ENCODE measurements at places on chromosomes 12 and 14.

DNA sequence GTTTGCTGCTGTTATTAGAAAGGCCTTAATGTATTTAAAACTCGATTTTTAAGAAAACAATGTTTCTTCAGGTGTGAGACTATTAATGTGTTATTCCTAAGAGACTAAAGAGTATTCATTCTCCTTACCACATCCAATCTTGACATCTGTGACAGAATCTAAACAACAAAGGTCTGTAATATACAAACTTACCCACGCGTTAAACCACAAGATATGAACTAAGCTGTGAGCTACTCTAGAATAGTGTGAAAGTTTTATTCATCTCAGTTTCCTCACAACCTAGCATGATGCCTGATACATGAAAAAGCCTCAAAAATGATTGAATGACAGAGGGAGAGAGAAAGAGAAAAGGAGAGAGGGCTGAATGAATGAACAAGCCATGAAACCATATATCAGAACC is 117.3 kb upstream of the COCH start:
- DNase-seq = no peak

DNA sequence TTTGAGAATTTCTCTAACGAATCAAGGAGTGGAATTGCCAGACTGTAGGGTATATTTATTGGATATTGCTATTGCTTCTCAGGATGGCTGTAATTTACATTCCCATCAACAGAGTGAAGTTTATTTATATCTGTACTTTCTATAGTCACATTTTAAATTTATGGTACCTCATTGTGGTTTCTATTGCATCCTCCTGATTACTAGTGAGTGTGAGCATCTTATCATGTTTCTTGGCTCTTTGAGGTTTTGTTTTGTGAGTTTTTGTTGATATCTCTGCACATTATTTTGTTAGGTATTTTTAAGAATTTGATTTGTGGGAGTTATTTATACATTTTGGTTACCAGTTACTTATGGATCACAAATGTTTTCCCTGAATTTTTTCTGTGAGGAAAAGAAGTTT is 13.9 kb downstream of the DNM1L start:
- DNase-seq = no peak

GRCh38 chr12:112597986-112598385 is 179.2 kb downstream of the PTPN11 start:
- DNase-seq = no peak

DNA sequence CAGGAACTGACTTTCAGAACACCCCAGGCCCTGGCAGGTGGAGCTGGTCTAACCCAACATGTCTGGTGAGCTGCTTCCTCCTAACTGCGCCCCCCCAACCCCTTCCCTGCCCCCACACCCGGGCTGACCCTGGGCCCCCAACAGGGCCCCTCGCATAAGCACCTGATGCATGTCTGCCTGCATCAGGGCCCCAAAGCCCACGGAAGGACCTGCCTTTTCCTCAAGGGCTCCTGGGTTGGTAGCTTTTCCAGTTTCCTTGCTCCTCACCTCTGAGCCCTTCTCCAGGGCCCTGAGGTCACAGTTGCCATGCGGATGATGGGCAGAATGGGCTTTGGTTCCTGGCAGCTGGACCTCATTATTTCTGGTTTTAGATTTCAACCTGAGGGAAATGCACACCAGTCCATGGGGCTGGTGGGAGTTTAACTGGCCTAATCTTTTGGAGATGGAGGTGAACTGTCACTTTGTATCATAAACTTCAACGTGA is 18.5 kb downstream of the TESC start:
- DNase-seq = no peak

- DNase-seq = peak; percentile 24
Measured at GRCh38 chr12:93638954-93639353, 38.2 kb upstream of the CRADD start.

DNA sequence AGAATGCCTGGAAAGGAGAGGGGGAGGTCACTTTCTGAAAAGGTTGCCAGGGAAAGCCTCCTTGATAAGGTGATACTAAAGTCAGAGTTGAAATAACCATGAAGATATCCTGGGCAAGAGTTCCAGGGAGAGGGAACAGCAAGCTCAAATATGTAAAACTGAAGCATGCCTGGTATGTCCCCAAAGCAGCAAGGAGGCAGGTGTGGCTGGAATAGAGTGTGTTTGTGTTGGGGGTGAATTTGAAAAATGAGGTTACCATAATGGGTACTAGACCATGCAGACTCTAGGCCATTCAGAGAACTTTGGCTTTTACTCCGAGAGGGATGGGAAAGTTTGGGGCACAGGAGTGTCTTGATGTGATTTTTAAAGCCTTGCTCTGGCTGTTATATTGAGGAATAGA is 66.7 kb upstream of the PTCSC3 start:
- DNase-seq = no peak

- no peak for DNase-seq
Measured at GRCh38 chr12:110824342-110824741, 22.4 kb upstream of the CCDC63 start.

GRCh38 chr12:33054371-33054770 is 157.8 kb upstream of the PKP2 start:
- DNase-seq = no peak

DNA sequence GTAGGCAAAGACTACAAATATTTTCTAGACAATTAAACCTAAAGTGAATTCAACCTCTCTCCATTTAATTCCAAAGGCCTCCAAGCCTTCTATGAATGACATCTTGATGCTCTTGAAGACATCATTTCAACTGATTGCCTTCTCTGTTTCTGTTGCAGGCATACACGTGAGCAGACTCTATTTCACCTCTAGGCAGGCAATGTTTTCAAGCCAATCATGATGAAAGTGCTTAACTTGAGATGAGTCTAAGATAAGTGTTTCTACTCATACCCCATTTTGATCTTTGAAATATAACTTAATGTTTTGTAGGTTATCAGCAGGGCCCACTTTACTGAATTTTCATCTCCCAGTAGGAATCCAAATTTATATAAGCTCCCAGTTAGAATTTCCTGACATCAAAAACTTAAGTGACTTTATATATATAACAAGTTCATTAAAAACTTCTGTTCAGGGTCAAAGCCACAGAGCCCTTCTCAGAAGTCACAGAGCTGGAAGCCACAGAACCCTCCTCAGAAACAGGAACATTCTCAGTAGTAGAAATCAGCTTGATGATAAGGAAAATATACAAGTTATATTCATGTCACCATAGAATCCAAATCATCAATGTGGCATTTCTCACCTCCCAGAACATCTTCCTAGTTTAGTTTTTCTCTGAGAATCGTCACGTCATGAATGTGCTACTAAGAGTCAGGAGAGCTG is 108.5 kb downstream of the PHLDA1 start:
- no peak for DNase-seq

GRCh38 chr14:69092840-69093422 is 60.0 kb downstream of the DCAF5 start:
- DNase-seq = no peak

DNA sequence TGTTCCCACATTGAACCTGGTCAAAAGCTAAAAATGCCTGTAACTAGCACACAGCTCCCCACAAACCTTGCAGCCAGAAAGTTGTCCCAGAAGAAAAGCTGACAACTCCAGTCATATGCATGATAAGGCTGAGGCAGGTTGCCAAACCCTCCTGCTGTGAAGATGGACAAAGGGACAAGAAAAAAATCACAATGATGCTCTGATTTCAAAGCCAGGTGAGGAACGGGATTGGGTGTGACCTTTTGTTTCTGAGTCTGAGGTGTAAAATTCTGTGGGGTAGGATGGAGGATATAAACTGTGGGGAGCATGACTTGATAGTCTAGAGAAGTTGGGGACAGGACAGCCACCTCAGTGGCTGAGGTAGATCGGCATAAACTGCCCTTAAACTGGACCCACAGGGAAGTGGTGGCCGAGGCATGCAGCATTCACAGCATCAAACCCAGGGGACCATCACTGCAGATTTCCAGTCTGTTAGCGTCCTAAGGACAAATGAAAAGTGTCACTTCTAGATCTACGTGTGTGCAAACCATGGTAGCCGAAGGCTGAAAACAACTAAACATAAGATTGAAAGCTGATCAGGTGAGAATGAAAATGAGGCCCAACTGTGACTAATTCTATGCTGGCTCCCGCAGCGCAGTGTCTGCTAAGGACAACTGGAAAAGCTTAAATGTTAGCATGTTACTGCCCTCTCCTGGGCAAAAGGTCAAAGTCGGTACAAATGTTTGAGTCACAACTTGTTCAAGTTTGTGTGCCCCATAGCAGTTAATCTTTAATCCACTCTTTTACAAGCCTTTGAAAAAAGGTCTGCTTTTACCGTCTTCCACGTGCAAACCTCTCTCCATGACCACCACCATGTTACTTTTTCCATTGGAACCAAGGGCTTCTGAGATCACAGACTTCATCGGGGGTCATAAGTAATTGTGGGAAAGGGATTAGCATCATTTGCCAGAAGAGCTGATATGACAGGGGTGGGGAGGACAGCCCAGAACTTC is 39.8 kb downstream of the GRIN2B start:
- peak; percentile 87 for DNase-seq

- DNase-seq = no peak
Measured at GRCh38 chr12:87280893-87281292, 748.3 kb downstream of the C12orf50 start.

DNA sequence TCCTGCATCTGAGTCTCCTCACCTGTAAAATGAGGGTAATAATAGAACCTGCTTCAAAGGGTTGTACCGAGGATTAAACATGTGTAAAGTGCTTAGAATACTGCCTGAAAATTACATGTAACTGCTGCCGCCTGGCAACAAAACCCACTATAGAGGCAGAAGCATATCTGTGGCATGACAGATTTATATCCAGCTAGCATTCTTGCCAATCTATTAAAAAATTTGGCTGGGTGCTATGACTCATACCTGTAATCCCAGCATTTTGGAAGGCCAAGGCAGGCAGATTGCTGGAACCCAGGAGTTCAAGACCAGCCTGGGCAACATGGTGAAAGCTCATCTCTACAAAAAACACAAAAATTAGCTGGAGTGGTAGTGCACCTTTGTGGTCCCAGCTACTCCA is 16.4 kb upstream of the KSR2 start:
- no peak for DNase-seq

DNA sequence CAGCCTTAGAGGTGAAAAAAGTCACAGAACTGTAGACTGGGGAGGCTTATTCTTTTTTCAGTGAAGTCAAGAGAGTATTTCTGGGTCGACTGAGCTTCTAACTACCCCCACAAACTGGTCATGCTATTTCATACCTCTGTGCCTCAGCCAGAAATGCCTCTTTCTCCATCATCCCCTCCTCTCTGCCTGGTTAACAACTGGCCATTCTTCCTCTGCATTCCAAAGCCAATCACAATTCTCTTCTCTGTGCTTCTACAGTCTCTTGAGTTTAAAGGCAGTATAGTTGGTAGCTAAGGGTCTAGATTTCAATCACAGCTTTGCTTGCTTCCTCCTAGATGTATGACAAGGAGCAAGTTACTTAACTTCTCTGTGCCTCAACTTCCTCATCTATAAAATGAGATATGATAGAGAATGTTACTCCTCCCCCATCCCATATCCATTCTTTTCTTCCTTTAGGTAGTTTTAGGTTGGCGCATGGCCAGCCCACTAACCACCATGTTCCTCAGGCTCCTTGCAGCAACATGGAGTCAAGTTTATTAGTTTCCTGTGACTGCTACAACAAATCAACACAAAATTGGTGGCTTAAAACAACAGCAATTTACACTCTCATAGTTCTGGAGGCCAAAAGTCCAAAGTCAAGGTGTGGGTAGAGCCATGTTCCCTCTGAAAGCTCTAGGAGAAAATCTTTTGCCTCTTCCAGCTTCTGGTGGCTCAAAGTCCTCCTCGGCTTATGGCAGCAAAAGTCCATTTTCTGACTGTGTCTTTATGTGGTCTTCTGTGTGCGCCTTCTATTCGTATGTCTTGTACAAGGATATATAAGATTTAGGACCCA is 62.5 kb downstream of the ITPR2 start:
- no peak for DNase-seq

DNA sequence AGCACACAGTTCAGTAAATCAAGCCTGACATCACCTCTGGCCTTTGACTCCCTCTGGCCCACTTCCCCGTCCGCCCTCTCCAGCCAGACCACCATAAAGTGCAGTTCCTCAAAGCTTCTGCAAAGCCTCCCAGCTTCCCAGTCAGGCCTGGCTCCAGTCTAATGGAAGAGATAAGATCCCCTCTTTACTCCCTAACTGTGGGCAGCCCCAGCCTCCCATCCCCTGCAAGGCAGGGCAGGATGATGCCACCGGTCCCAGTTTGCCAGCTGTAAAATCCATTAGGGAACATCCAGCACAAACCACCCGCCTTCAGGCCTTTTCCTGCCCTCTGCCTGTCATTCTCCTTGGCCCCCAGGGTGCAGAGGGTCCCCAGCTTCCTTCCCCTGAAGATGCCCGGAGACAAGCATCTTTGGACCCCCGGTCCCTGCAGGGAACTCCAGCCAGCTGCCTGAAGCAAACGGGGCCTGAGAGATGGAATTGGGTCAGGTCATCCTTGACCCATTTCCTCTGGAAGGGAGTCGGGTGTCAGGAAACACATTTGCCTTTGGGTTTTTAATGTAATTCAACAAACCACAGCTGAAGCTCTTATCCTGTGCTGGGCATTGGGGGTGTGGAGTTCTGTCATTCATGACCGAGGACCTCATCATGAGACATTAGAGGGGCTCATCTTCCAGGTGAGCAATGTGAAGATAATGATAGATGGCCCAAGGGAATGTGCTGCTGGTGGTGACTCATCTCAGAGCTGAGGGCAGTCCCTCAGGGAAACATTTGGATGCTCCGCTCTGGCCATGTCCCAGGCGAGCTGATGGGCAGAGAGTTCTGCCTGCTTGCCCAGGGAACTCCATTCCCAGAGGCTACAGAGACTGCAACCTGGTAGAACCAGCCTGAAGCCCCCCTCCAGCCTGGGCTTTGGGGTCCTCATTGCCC is 93.8 kb upstream of the CLMN start:
- DNase-seq = no peak

DNA sequence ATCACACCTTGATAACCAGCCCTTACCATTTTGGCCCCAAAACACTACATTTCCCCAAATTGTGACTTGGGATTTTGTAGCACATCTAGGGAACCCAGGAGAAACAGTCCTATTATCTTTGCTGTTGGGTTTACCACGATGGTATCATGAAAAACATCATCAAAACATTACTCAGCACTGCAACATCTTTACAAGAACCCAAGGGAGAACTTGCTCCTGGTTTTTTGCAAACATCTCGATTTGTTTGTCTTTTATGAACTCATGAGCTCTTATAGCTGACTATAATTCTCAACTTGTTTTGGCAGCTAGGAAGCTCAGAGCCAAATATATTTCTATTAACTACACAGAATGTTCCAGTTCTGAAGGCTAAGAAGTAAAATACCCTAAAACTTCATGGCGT is 65.7 kb downstream of the TBX5 start:
- DNase-seq = no peak

DNA sequence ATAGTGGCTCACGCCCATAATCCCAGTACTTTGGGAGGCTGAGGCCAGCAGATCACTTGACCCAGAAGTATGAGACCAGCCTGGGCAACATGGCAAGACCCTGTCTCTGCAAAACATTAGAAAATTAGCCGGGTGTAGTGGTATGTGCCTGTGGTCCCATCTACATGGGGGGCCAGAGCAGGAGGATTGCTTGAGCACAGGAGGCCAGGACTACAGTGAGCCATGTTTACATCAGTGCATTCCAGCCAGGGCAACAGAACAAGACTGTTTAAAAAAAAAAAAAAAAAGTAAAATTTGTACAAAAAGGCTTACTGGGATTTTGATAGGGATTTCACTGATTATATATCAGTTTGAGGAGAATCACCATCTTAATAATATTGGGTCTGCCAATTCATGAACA is 7.8 kb downstream of the HCFC2 start:
- DNase-seq = no peak
